AG10803 (cell line): ENCODE measurements at places on chromosomes 7 and 10.
A peak's percentile ranks its signal among the peaks of the same experiment; 100 is the strongest.

- peak; percentile 94 for DNase-seq
Measured at GRCh38 chr10:72736176-72736827, 44.4 kb downstream of the MCU start.

DNA sequence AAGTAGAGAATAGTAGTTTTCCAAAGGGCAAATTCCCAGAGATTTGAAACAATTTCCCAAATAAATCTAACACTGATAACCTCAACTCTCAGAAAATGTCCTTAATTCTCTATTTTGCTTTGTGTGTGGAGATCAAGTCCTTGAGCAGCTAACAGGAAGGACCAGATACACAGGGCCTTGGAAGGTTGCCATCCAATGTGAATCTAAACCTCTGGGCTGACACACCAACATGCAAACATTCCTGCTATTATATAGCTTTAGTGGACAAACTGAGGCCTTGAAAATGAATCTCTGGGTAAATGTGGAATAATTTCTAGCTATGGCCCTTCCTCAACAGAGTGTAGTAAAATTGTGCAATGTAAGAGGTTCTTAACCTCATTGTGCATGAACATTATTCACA, 44.1 kb upstream of the PARD3 start:
- no peak for DNase-seq

DNA sequence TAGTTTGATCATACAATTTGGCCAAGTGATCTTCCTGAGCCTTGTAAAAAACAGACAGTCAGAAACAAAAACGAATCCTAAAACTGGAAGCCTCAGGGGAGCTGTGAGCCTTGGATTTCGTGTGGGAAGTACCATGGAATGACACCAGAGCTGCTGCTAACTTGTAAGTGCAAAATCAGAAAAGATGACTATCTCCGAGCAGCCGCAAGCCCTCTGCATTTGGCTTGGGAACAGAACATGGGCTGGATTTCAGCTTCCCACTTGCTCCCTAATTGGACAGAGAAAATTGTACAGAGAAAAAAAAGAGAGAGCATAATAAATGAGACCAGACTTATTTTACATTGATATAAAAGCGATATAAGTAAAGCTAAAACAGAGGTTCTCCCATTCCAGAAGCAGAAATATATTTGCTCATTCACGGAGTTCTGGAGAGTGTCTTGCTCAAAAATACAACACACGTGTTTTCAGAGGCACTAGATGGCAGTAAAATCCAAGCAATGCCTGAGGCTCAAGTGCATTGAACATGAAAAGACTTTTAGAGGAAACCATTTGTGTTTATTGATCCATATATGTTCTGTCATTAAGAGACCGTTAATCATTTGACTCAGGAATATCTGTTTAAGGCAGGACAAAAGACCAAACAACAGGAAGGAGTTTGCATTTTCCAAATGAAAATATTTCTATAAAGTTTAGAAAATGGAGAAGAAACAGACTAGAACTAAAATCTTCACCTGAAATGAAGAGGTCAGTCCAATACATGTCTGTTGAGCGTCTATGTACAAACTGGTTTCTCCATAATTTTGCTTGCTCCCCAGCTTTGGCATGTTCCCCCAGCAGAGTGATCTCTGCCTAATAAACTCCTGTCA, 78.3 kb upstream of the SLC26A5 start:
- peak; percentile 43 for DNase-seq

DNA sequence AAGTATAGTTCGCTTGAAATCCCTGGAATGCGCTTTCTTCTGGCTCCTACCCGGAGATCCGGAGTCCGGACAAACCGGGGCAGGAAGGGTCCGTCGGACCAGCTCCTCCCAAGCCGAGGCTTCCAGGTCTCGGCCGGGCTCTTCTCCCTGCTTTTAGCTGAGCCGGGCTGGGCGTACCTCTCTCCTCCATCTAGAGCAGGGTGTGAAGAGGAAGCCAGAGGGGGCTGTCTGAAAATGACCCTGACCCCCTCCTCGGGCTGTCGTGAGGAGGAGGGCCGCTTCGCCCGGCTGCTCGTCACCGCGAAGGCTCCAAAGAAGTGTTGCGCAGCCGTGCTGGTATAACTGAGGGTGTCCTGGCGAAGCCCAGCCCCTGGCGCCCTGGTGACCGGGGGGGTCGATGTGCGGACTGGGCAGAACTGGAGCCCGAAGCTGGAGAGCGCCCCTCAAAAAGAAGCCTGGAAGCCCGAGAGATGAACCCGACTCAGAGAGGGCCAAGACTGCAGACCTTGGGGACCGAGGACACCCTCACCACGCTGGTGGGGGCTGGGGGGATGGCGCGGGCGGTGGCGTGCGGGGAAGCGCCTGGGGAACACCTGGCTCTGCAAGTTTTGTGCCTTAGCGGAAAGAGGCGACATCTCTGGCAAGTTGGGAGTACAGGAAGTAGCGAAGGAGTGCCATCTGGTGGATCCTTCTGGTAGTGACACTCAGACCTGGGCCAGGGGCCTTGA, 5.7 kb downstream of the KAZALD1 start:
- peak; percentile 79 for DNase-seq

GRCh38 chr10:50536617-50537240, 87.0 kb downstream of the SGMS1 start:
- no peak for DNase-seq

GRCh38 chr7:101096331-101096956, 11.2 kb downstream of the TRIM56 start:
- no peak for DNase-seq
